ENCODE measurements at places on chromosomes 4 and X.

- DNase-seq, result no peak
These were observed 47.5 kb downstream of the TBC1D14 start for GRCh38 chr4:6957148-6957520.

DNA sequence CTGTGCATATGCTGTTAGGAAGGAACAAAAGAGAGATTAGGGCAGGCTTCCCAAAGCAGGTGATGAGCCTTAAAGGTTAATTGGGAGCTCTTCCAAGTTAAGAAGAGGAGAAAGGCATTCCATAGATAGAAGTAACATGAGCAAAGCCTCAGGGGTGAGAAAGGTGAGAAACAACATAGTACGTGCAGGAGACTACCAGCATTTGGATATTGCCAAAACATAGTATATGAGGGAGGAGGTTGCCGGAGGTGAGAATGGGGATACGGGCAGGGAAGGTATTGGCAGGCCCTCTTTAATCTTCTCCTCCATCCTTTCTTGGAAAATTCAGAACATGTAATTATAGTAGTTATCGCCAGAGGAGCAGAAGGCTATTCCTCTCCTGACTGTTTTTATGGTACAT, 96.1 kb upstream of the MBNL3 start:
- no peak for DNase-seq

DNA sequence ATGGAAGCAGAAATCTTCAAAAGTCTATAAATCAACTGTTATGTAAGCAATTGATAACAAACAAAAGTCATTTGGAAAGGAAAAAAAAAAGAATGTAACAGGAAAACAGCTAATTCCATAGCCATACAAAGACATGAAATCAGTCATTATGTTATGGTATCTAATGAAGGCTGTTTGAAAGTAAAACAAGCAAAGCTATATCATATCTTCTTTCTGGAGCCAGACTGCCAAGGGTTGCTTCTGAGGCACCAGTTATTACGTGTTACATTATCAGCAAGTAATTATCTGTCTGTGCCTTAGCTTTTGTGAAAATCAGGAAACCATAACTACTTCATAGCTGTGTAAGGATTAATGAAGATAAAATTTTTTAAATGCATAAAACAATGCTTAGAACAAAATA, 480.2 kb downstream of the FAT4 start:
- DNase-seq, result no peak

- no peak for DNase-seq
These were observed 56.3 kb upstream of the NAP1L5 start for GRCh38 chr4:88753658-88754571.

DNA sequence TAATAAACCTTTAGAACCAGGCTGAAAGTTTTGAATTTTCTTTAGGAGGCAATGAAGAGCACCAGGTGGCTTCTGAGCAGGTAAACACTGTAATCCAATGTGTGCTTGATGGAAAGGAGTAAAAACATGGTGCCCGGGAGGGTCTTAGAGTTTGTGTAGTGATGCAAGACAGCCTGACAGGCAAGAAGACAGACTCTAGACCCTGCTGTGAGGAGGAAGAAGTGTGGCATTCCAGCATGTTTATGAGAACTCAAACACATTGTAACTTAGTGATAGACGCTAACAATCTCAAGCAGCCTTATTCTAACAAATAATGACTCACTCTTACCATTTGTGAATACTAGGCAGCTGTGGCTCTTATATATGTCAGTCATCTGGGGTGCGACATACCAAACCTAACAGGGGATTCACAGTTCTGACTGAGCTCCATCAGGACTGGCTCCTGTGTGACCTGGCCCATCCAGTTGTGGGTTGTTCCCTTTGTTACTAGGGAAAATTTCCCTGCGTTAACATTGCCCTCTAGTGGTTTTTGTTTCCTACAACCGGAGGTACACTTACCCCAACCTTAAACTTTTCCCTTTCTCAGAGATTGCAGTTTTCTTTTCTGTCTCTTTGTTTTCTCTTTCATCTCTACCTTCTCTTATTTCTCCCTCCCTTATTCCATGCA, 53.8 kb downstream of the VSIG4 start:
- DNase-seq, result peak; percentile 24

DNA sequence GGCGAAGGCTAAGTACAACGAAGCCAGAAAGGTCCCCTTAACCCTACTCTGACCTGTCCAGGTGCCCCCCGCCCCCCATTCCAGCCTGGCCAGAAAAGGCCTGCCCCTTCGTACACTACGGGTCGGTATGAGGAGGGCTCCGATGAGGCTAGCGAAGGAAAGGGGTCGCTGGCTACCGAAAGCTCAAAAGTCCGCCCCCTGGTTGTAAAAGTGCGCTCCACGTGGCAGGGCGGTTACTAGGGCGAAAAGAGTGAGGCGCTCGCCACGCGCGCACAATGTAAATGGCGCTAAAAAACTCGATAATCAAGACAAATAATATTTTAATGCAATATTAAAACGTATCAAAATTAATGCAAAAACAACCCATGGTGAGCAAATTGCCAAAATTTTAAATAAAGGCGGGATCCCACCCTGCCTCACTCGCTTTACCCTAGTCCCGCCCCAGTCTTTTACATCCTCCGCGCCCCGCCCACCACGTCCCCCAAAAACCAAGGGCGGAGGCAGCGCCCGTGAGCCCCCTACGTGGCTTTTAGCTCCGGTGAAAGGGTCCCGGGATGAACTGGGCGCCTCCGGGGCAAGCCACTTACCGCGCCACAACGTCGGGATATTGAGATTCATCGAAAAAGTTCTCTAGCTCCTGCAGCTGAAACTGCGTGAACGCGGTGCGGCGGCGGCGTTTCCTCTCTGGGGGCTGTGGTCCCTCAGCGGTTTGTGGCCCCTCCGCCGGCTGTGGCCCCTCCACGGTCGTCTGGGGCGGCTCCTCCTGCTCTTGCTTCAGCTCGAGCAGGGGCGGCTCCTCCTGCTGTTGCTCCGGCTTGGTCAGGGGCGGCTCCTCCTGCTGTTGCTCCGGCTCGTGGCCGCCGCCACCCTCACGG, 929 bp downstream of the ESX1 start:
- DNase-seq, result no peak

DNA sequence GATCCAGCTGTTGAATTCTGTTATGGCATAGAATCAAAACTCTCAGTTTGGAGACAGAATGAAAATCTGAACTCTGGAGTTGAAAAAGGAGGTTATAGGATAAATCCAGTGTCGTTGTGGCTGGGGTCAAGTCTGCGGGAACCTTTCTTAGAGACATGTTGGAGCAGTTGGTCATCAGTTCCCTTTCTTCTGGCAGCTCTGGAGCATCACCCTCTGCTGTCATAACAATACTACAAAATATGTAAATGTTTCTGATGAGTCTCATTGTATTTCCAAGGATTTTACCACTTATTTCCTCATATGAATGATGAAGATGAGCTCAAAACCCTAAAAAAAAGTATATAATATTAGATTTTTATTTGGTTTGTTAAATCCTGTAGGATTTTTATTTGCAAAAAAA, 7.5 kb downstream of the TLR10 start:
- DNase-seq, result no peak

DNA sequence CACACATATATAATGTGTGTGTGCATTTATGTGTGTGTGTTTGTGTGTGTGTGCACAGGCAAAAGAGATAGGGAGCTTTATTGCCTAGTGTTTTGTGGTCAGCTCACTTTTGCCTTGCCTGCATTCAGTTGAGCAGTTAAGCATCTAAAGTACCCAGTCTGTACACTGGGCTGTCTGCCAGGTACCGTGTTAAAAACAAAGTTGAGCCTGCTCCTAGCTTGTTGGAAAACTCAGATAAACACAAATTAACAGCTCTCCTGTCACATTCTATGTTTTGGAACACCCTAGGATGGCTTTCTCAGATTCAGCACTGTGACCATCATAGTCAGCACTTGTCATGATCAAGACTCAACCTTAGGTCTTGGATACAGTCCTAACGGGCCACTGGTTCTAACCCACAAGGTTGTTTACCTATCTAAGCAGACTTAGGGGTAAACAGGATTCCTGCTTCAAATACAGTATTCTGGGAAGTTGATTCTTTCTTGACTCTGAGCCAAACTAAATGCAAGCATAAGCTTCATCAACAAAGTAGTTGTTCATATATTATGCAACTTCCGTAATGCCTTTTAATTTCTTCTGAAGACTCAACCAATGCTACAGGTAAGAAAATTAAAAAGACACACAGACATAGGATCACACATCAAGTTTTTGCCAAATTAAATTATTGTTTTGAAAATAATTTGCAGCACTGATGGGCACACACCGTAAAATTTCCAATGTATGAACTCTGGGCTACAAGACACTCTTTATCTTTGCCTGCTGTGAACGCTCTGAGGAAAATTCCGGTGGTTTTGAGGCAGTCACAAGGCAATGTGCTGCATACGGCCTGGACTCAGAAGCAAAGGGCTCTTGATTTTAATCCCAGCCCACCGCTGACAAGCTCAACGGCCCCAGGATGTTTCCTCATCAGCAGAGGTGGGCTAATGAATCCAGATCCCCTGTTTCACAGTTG, 11.3 kb upstream of the CD99 start:
- no peak for DNase-seq

DNA sequence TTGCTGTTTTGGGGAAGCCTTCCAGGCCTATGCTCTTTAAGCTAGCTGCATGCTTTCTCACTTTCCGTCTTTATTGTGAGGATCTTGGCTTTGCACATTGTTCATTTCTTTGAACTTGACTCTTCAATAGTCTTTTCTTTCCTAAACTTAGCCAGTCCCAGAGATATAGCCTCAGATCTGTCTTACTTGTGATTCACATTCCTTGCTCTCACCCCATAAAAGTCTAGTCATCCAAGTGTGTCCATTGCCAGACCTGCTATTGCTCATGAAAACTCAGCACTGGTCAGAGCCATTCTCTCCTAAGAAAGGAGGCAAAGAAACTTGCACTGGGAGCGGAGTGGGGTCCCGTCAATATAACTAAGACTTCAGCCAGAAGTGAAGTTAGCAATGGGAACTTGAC, 275.0 kb upstream of the CTSO start:
- no peak for DNase-seq

DNA sequence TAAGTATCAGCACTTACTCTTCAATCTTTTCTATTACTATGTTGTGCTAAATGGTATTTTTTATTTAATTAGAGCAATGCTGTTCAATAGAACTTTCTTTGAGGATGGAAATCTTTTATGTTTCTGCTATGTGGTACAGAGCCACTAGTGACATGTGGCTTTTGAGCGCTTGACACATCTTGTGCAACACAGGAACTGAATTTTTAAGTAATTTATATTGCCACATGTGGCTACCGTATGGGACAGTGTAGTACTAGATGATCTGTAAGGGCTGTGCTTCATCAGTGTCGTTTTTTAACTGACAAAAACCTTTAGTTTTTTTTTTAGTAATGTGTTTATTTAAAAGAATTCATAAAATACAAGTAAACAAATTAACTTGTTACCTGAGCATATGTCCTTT, 22.4 kb downstream of the HPRT1 start:
- DNase-seq, result no peak

GRCh38 chr4:80452768-80453167, 117.2 kb downstream of the CFAP299 start:
- no peak for DNase-seq

- no peak for DNase-seq
These were observed 35.4 kb downstream of the IGFBP7 start for GRCh38 chr4:57074744-57075143.

DNA sequence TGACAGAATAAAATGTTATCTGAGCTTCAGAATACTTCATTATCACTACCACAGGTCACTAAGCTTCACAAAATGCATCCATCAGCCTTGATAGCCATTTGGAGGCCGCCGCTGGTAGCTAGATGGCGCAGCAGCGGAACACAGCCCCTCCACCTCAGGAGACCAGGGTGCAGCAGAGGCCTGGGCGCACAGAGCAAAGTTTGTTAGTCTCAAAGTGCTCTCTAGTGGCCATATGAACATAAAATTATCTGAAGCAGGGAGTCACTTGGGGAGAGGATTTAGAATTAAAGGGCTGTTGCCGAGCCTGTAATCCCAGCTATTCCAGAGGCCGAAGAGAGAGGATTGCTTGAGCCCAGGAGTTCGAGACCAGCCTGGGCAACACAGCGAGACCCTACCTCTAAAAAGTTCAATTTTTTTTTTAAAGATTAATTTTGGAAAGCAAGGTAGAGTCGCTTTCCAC, 8.1 kb upstream of the DCTD start:
- DNase-seq, result peak; percentile 38

GRCh38 chr4:123786163-123786915, 389.7 kb downstream of the SPRY1 start:
- DNase-seq, result no peak

DNA sequence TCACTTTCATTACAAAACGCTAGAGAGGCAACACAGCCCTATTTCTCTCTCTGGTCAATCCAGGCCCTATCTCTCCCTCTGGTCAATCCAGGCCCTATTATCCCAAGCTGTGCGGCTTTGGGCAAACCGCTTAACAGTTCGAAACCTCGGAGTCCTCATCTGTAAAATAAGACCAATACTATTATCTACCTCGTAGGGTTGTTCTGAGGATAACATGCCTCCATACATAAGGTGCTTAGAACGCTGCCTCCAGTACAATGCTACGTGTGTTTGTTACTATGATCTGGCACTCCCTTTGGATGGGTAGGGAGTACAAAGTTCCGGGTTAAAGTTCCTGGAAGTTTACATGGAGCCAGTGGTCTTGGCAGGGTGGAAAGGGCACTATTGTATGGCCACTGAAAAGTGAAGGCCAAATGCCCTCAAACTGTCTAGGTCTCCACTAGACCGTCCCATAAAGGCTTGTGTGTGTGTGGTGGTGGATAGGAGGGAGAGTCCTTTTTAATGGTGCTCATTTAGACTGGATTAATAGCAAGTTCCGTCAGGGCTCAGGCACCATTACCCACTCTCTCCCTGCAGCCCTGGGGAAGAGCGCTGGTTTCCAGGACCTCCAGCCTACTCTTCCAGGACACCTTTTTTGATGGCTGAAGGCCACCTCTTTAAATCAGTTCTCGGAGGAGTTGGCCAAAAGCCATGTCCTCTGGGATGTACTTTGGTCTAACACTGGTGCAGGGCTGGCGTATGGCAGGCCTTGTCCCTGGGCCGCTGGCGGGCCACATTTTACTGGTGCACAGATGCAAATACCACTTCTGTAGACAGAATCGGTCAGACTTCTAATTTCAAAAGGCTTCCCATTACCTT, 75.6 kb upstream of the BCOR start:
- no peak for DNase-seq

- no peak for DNase-seq
These were observed 376 bp downstream of the ABCG2 start for GRCh38 chr4:88158038-88158488.

GRCh38 chrX:68669094-68669860, 21.8 kb downstream of the STARD8 start:
- DNase-seq, result no peak

DNA sequence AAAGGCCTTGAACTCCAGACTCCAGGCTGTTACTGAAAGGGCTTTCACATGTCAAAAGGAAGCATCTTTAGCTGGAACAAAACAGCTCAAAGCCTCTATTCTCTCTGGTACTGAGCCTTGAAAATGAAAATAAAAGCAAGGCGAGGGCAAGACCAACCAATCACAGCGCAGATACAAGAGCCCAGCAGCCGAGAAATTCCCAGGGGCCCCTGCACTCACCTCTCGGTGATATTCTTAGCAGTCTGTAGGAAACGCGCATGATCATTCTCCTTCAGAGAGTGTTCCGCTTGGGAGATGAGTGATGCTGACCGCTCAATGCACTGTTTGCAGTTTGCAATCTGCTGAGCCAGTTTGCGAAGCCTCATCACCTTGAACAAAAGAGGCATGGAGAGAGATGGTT, 138.1 kb downstream of the MID1 start:
- no peak for DNase-seq

All from stimulated activated CD8-positive, alpha-beta memory T cell treated with anti-CD3 and anti-CD28 coated beads, Interleukin-4, amount 100 ng/mL, for 24 hours (primary cell).